Activated CD4-positive, alpha-beta T cell treated with anti-CD3 and anti-CD28 coated beads for 48 hours (primary cell): ENCODE measurements at places on chromosomes 3 and 15.

GRCh38 chr3:133479401-133479800 lies 79.5 kb downstream of the BFSP2 start:
- no peak for DNase-seq

DNA sequence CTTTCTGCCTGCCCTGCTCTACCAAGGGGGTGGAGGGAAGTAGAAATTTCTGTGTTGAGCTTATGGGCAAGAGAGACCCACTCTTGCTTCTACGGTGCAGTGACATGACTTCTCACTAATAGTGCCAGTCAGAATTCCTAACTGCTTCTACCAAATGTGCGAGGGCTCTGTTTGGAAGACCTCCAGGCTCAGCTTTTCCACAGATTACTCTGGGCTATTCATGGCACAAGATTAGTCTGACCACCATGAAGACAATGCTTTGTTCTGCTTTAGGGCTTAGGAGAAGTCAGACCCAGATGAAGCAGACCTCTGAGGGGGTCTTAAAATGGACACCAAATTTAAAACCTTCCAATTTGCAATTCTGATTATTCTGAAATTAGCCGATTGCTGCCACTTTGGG lies 195.9 kb upstream of the TBC1D5 start:
- no peak for DNase-seq

GRCh38 chr3:138038725-138039462 lies 28.9 kb downstream of the CLDN18 start:
- no peak for DNase-seq

- DNase-seq = peak; percentile 58
These were observed 524 bp downstream of the IGF1R start for GRCh38 chr15:98648654-98649471.

- no peak for DNase-seq
These were observed 213.6 kb downstream of the SSR3 start for GRCh38 chr3:156341332-156341731.

- DNase-seq = no peak
These were observed 7.2 kb upstream of the HHLA2 start for GRCh38 chr3:108289159-108289558.

DNA sequence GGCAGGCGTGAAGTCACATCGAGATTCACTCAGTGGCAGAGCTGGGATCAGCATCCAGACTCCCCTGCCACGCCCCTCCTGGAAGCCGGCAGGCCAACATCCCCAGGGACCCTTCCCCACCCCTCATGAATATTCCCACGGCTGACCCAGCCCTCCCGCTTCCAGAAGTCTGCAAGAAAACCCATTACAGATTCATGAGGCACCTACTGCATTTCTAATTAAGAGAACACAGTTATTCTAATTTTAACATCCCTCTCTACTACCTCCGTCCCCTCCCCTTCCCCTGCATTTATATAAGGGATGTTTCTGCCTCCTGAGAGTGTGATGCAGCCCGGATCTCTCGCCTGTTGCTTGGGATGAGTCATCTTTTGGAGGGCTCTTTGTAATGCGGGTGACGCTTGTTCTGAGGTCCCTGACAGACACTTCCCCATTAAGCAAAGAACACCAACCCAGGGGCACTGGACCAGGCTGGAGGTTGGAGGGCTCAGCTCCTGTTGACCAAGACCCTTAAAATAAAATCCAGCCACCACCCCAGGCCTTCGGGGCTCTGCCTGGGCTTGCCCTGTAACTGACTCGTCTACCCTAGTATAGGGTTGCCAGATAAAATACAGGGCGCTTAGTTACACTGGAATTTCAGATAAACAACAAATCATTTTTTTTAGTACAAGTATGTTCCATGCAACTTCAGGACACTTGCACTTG lies 118.7 kb downstream of the NUP210 start:
- DNase-seq = no peak

- no peak for DNase-seq
These were observed 15.4 kb upstream of the RFC4 start for GRCh38 chr3:186821429-186822387.

- DNase-seq = no peak
These were observed 298.3 kb downstream of the MEX3B start for GRCh38 chr15:81747482-81747881.

- DNase-seq = no peak
These were observed 104.3 kb upstream of the ICE2 start for GRCh38 chr15:60583194-60583593.

GRCh38 chr3:187568171-187568570 lies 102.0 kb downstream of the SST start:
- no peak for DNase-seq

DNA sequence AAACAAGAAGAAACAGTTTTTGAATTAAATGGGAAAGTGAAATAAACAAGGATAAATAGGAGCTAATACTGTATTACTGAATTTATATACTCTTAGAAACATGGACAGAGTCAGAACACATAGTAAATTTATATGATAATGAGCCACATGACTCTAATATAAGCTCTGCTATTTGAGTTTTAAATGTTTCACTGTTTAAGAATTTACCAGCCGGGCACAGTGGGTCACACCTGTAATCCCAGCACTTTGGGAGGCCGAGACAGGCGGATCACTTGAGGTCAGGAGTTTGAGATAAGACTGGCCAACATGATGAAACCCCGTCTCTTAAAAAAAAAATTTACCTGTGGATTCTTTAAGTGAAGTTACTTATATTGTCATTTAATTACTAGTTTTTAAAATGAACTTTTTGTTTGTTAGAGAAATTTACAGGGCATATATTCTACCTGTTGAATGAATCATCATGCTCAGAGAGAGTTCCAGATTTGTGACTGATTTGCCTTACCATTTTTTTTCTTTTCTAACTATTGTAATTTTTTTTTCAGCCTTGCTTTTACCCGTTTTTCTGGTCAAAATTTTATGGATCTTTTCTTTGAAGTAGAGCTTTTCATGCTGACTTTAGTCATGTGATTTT lies 125.7 kb downstream of the TCF12 start:
- no peak for DNase-seq

- no peak for DNase-seq
These were observed 4.1 kb upstream of the EOMES start for GRCh38 chr3:27726240-27726639.

GRCh38 chr3:66615643-66616301 lies 115.0 kb upstream of the LRIG1 start:
- DNase-seq = no peak

- DNase-seq = no peak
These were observed 5.6 kb upstream of the AEN start for GRCh38 chr15:88615303-88616107.

GRCh38 chr3:29972320-29972993 lies 633.9 kb upstream of the TGFBR2 start:
- no peak for DNase-seq

DNA sequence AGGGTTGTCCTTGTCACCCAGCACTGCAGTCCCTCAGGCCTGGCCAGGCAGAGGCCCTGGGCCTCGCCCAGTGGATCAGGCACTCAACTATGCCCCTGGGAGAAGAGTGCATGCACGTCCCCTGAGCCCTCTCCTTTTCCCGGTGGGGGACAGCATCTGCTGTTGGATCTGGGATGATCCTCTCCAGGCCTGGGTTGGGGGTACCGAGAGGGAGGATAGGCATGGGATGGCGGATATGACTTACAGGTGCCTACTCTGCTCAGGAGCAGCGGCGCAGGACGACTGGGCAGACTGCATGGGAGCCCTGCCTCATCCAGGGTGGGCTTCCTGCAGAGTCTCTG lies 9.0 kb upstream of the APBA2 start:
- DNase-seq = no peak

GRCh38 chr3:21526461-21526860 lies 224.5 kb downstream of the ZNF385D start:
- DNase-seq = no peak

- no peak for DNase-seq
These were observed 11.8 kb downstream of the MYO1E start for GRCh38 chr15:59360896-59361295.

DNA sequence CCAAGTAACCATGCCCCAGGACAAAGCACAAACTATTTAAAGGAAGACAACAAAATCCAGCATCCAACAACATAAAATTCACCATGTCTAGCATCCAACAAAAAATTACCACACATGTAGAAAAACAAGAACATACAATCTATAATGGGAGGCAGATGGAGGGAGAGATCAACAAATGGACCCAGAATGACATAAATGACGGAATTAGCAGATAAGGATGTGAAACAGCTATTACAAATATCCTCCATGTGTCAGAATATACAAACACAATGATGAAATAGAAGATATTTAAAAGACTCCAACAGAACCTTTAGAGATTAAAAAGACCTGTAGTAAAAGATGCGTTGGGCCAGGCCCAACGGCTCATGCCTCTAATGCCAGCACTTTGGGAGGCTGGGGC lies 10.8 kb downstream of the LYSMD4 start:
- no peak for DNase-seq

DNA sequence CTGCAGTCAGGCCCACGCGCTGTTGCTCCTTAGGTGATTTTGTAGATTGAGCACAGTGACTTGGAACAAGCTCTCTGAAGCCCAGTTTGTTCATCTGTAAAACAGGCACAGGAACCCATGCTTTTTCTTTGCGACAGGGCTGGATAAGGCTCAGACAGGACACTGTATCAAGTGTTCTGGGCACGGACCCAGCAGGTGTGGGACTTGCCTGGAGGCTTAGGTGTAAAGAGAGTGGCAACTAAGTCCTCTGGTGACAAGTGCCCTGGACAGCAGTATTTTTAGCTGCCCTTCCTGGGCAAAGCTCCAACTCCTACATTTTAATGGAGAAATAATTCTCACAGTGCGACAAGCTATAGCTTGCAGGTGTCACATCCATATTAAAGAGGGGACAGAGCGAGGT lies 32.2 kb downstream of the CD276 start:
- no peak for DNase-seq

GRCh38 chr3:42035816-42036482 lies 55.2 kb upstream of the TRAK1 start:
- DNase-seq = no peak

DNA sequence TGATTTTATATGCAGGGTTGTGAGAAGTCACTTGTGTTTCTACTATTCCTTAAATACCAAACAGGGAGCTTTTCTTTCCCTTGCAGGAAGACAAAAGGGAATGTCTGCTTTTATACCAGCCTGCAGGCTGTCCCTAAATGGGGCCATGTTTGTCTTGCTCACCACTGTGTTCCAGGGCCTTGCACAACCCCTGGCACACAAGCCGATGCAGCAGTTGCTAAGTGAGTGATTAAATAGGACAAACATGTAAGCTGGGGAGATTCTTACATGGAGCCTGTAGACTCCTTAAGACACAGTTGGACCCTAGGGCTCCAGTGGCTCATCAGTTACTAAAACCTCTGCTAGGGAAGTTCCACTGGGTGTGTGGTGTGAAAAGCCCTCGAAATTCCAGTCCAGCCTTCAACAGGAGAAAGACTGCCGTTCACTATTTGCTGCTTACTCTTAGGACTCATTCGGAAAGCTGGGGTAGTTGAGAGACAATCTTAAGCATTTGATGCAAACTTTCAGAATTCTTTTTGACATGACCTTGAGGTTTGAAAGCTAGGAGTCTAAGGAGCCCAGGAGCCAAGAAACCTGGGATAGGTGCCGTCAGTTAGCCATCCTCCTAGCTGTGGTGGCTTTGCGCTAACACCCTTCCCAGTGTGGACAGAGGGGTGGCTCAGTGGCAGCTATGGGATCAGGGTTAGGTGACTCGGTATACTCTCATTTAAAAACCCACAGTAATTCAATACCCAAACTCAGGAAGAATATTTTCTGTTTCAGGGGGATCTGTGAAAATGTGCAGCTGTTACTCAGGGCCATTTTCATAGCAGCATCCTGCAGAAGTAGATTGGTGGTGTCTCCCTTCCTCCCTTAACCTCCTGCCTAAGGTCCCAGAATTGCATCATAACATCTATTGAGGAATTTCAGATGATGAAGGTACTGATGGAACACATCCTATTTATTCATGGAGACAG lies 39.1 kb downstream of the SYNM start:
- DNase-seq = no peak
